ENCODE measurements at places on chromosomes 2 and 18. TPM values are rescaled to one million over a fixed set of nuclear protein-coding genes. Genes with fewer than 3 reads are reported as not detected.
A peak's percentile ranks its signal among the peaks of the same experiment; 100 is the strongest.

The CRYBA2 gene
- total RNA-seq: not detected

DNA sequence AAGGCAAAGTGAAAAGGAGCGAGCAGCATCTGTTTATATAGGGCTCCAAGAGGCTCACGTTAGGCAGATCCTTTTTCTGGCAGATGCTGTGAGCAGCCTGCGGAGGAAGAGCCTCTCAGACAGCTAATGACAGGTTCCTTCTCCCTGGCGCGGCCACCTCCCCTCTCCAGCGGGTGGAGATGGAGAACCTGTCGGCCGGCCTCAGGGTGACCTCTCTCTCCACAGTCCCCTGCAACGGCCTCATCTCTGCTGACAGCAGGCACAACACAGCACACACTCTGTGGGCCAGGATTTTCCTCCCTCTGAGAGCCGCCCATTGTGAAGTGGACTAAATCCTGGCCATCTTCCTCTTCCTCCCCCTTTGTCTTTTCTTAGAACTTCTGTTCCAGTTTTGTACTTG lies 119.8 kb downstream of the PRKCE start:
- DNase-seq: peak; percentile 79

The RAD51AP2 gene
- total RNA-seq: 0.16 TPM

- DNase-seq: no peak
Observed at GRCh38 chr2:201513271-201513670, 61.7 kb downstream of the STRADB start.

The ZNF521 gene
- 24.5 TPM for total RNA-seq

GRCh38 chr2:198309081-198309480 lies 504.7 kb downstream of the PLCL1 start:
- DNase-seq: no peak

DNA sequence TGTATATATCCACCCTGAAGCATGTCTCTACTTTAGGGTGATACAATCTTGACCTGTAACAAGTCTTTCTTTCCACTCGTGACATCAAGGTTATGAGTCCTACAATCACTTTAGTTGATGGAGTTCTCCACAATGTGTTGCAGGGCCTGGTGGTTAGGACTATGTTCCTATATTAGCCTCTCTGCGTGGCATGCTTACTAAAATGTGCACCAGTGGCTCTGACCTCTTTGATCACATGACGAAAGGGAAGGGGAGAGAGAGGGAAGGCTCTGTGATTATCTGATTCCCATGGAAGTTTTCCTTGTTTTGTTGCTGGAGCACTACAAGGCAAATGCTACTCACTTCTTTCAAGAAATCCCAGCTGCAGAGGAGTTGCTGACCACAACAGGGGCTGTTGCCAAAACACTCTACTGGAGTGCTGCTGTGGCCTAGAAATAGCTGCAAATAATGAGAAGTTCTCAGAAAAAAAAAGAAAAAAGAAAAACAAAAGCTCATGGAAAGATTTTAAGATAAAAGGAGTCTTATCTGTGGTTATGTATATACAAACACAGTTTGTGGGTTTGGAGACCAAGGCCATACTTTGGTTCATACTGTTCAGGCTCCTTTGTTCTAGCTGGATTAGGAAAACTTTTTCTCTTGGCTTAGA lies 272.8 kb upstream of the MMADHC start:
- peak; percentile 41 for DNase-seq

- DNase-seq: no peak
Observed at GRCh38 chr2:102085238-102085637, 57.3 kb upstream of the IL1R1 start.

GRCh38 chr18:10951631-10952544 lies 197.5 kb downstream of the PIEZO2 start:
- no peak for DNase-seq

- peak; percentile 55 for DNase-seq
Observed at GRCh38 chr2:195535911-195536522, 121.0 kb upstream of the SLC39A10 start.

DNA sequence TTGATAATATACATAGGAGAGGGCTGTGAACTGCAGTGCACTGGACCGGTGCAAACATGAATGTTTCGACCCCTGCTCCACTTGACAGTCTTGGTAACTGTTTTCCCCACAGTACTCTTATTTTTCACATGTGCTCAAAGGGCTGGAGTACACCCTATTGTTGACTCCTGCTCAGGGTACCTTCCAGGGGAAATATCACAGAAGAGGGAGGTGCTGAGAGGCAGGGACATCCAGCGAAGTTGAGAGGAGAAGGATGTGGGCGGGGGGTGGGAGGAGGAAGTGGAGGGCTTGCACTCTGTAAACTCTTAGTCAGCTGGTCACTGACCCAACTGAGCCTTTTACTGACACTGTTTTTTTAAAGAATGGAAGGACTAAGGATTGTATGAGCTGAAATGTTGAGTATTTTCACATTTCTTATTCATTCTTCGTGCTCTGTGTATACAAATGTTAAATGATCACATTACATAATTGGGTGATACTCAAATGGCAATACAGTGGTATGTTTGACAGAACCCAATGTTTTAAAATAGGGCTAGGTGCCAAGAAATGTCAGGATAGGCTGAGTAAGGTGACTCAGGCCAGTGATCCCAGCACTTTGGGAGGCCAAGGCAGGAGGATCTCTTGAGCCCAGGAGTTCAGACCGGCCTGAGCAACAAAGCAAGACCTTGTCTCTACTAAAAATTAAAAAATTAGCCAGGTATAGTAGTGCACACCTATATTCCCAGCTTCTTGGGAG lies 10.0 kb downstream of the INPP4A start:
- DNase-seq: no peak

DNA sequence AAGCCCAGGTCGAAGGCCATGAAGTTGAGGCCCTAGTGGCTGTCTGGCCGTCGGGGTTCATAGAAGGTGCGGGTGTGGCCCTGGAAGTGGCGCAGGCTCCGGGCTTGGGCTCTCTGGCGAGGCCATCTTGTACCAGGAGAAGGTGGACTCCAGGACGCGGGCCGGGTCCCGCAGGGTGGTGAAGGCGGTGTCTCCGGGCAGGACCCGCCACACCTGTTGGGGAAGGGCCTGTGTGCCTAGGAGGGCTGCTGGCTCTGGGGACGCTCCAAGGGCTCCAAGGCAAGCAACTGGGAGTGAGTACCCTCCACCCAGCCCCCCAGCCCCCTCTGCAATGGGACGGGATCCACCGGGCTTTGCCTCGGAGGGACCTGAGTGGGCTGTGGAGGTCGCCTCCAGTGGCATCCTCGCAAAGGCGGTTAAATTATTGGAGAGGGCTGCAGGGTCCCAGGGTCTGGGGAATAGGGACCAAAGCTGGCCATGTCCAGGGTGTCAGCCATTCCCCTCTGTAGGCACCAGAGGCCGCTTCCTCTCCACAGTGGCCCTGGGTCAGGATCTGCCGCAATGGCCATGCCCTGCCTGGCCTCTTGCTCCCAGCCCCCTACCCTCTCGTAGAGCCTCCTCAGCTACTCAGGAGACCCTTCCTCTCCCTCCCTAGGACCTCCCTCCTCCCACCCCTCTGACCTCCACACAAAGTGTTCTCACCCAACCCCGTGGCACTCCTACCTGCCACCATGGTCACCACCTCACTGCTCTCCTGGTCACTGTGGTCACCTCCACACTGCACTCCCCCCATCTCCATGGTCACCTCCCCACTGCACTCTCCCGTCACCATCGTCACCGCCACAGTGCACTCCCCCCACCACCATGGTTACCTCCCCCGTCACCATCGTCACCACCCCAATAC lies 10.3 kb downstream of the AQP12A start:
- peak; percentile 22 for DNase-seq

DNA sequence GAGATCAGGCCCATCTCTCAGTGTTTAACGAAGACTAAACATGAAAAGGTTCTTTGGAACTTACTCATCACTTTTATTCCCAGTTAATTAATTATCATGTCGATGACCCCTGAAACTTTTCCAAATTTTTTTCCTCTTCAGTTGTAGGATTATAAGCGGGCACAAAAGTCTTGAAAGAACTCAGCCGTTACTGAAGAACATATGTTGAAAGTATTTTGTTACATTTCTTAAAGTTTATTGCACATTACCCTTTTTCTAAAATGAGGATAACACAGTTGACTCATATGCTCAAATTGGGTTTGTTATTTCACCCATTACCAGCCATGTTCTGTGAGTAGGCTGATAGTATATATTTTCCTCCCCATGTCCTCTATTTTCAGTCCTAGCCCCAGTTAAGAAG lies 75.9 kb upstream of the COL3A1 start:
- DNase-seq: no peak

- no peak for DNase-seq
Observed at GRCh38 chr18:62682371-62682770, 33.0 kb upstream of the PHLPP1 start.

DNA sequence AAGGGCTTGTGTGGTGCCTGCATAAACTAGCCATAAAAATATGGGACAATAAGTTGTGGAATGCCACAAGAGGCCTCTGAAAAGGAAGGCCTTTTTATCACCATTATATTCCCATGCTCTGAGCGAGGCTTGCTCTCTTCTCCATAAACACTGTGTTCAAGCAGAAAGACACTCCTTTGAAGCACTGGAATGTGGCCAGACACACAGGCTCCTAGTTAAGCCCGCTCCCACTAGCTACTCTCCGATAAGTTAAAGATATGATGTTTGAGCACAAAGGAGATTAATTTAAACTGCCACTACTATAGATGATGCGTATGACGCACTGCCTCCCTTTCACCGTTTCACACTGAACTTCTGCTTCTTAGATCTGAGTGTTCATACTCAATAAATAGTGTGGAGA lies 188.7 kb upstream of the TWIST2 start:
- DNase-seq: no peak

DNA sequence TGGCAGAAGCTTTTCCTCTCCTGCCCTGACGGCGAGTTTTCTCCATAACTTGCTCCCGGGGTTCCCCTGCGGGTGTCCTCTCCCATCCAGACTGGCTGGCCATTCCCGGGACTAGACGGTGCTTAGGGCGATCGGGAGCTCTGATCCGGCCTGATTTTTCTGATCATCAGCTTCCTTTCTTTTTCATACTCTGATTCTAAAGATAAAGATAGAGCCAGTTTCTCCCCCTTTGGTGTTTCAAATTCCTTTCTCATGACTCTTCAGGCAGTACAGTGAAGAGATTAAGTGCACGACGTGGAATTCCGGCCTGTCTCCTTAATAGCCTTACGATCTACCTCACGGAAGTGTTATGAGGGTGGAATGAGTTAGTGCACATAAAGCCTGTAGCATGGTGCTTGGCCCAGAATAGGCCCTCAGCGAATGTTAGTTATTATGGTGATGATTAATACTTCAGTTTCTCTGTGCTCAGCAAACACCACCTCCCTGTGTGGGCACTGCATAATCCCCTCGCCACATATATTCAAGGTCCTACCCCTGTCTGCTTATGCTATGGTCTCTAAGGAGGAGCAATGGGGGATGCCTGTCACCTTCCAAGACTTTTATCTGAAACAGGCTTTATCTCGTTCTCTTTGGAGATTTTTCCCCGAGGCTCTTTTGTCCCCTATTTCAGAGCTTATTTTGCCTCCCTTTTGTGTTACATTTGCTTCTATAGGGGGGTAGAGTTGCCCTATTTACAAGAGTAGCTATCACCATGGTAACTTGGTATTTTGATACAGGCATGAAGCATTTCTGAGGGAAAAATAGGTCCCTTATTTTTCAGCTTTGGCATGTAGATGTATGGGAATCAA lies 254.8 kb downstream of the CDH2 start:
- DNase-seq: no peak

The SNORC gene
- total RNA-seq: 0.70 TPM

The TMEM169 gene
- total RNA-seq: 0.62 TPM

- no peak for DNase-seq
Observed at GRCh38 chr2:66699416-66699792, 264.5 kb downstream of the MEIS1 start.

GRCh38 chr2:185265747-185266146 lies 472.9 kb upstream of the FSIP2 start:
- no peak for DNase-seq
